ENCODE measurements at places on chromosomes 2 and 18.

GRCh38 chr18:43501099-43501498, 223.8 kb upstream of the SYT4 start:
- no peak for DNase-seq

- DNase-seq: no peak
Observed at GRCh38 chr18:56214706-56215105, 423.7 kb downstream of the TXNL1 start.

DNA sequence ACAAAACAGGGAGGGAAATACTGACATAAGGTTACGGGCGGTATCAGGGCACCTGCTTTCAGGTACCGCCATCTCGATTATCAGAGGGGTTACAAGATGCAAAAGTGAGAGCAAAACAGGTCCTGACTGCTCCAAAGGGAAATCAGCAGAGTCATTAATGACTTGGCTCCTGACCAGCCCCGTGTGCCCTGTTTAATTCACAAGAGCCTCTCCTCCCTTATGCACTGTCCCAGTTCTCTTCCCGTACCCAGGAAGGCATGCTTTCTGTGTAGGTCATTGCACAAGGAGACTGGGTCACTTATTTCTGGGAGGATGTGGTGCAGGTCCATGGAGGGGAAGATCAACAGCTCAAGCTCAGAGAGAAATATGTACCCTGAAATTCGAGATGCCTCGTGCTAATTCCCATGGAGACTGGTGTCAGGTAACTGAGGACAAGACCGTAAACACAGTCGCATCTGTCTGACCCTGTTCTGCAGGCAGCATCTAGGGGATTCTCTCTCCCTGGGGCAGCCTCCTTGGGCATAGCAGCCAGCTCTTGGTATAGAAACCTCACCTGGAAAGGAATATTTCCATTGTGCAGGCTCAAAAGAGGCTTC, 79.9 kb downstream of the HNRNPLL start:
- no peak for DNase-seq

- no peak for DNase-seq
Observed at GRCh38 chr2:12432985-12433625, 283.6 kb upstream of the TRIB2 start.

DNA sequence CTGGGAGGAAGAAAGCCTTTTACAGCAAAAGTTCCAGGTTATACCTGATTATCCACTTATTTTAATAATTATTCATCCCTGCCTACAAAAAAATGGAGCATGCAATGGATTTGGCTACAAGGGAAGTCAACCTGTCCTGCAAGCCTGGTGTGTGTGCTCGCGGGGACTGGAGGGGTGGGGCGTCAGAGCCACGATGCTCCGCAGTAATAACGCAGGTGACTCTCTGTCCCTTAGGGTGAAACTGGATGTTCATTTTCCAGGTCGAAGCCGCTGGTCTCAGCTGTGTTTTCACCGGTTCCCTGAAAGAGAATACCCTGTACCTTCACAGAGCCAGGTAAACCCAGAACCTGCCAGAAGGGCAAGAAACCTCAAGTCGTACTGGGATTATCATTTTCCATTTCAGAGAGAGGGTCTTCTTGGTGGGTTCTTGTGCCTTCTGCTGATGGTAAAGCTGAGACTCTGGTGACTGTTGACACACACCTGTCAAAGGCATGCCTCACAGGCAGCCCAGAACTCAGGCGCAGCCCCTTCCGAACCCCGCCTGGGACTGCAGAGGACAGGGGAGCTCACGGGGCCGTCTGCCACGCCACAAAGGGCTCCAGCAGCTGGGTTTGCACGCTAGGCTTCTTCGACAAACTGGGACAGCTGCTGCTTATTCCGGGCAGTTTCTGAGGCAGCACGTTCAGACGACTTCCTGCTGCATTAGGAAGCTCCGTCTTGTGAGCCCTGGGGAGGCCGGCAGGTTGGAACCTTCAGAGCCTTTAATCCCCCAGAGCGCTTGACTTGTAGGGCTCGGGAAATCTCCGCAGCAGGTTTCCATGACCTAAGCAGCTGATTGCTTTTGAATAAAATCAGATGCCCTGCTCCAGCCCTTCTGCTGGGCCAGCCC, 58.6 kb downstream of the KCNG2 start:
- no peak for DNase-seq

DNA sequence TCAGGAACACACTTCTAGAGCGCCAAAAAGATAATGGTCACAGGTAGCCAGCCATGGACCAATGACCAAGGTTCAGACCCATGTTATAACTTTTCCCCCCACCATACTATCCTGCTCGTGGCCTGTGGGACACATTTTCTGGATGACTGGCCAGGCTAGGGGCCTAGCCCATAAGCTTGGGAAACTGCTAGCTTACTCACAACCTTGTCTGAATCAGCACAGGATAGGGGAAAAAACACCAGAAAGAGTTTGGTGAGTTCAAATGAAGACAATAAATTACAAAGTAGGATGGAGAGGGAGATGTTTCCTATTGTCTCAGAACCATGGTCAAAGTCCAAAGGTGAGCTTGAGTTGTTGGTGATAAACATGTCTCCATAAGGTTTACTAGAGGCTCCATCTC, 156.3 kb upstream of the CCDC68 start:
- DNase-seq: no peak

- DNase-seq: no peak
Observed at GRCh38 chr2:108199726-108200125, 40.0 kb upstream of the SULT1C3 start.

GRCh38 chr2:26001743-26002351, 19.6 kb upstream of the KIF3C start:
- peak; percentile 84 for DNase-seq

DNA sequence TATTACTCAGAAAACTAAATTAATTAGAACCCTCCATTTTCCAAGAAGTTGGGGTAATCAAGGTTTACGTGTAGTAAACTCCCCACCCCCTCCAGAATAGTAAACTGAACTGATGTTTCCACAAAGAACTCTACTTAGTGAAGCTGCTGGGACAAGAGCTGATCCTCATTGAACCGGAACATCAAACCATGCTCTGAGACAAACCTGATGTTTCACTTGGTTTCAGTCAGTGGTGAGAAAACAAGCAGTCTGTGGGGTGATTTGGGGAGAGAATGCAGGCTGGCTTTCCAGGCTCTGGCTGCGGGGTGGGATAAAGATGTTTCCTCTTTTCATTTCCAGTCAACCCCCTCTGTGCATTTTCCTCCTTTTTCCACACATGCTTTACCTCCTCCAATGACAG, 38.2 kb downstream of the CELF4 start:
- DNase-seq: no peak

GRCh38 chr2:2085533-2085932, 245.5 kb downstream of the MYT1L start:
- no peak for DNase-seq

DNA sequence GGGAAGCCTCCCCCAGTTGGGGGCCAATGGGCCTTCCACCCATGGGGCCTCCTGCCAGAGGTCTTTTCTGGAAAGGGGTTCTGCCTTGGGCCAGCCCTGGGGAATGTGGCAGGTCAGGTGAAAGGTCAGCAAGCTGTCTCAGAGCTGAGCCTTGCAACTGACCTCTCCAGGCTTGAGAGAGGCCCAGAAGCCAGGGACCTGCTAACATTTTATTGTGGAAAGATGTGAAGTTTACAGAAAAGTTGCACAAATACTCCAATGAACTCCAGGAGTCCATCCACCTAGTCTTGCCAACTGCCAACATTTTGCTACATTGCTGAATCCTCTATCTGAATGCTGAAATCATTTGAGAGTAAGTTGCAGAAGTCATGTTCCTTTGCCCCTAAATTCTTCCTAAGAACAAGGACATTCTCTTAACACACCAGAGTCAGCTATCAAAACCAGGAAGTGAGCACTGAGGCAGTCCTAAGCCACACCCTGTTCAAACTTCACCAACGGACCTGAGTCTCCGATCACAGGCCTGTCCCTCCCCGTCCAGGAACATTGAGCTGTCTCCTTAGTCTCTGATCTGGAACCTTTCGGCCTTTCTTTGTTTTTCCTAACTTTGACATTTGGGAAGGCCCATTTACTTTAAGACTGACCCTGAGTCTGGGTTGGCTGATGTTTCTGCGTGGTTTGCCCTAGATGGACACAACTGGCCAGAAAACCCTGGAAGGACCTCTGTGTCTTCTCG, 4.0 kb downstream of the SNORC start:
- no peak for DNase-seq

DNA sequence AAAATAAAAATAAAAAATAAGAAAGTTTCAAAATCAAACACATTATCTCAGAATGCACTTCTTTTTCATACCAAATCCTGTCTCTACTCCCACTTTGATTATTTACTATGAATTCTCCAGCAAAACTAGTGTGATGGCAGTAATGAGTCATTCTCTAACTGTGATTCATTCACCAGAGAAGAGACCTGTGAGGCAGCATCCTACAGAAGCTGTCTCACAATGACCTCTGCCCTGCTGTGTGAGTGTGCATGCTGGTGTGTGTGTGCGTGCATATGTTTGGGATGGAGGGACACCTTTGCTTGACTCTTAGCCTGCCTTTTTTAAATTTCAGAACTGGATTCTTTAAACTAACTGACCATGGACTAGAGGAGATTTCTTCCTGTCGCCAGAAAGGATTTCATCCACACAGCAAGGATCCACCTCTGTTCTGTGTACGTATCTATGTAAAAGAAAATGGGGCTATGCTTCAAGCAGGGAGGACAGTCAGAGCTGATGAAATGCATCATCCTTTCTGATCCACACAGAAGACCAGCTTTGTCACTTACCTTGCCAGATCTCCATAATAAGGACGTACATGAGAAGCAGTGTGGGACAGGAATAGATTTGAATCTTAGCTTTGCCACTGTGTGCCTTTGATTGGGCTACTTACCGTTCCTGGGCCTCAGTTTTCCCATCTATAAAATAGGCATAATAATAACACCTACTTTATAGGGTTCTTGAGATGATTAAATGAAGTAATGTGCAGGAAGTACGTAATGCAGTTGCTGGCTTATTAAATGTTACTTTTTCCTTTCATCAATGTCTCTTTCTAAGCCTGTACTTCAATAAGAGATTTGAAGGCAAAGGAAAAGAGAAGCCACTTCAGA, 31.2 kb downstream of the STAMBP start:
- DNase-seq: no peak

DNA sequence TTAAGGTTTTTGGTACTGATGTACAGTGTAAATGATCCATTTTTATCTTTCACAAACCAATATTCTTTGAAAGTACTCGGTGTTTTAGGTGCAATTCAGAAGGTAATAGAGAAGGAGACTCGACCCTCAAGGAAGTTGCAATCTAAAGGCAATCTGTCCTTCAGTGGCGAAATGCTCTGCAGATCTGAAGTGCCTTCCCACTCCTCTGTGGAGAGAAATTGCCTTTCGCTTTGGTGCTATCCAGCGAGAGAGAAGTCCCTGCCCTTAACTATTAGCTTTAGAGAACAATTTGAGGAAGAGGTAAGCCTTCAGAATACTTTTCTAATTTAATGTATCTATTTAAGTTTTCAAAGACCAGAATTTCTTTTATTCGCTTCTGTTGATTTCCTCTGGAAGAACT, 371.8 kb upstream of the FANCL start:
- no peak for DNase-seq

DNA sequence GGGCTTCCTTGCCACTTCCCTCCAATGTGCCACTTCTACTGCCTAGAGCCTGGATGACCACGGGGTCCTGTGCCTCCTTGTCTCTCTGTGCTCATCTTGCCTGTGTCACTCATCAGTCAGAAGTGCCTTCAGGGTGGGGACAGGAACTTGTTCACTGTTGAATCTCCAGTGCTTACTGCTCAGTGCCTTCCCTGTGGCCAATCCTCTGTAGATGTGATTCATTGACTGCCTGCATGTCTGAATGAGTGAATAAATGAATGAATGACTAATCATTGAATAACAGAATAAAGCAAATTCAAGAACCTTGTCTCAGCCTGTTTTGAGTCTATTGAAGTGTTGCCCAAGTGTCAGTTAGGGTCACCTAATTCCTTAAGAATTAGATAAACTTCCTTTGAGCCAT, 42.3 kb upstream of the FAM136A start:
- no peak for DNase-seq

- no peak for DNase-seq
Observed at GRCh38 chr2:190578158-190579057, 43.9 kb upstream of the NEMP2 start.

- DNase-seq: no peak
Observed at GRCh38 chr2:157559061-157559460, 69.6 kb downstream of the ACVR1C start.

- no peak for DNase-seq
Observed at GRCh38 chr2:229335877-229336346, 64.8 kb upstream of the PID1 start.

DNA sequence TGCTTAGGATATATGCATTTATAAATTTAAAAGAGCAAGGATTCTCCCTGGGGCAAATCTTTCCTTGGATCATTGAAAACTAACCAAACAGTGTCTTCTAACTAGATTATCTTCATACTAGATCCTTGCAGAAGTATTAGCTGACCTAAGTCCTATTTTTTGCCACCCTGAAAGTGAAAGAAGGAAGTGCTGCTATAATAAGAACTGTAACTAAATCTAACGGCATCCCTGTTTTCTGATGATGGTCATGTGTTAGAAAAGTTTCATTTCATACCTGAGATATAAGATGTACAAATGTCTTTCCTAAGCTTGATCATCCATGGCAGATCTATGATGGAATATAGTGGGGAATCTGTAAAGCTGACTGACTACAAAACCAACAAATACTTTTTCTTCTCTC, 102.7 kb downstream of the MAP2 start:
- peak; percentile 40 for DNase-seq

DNA sequence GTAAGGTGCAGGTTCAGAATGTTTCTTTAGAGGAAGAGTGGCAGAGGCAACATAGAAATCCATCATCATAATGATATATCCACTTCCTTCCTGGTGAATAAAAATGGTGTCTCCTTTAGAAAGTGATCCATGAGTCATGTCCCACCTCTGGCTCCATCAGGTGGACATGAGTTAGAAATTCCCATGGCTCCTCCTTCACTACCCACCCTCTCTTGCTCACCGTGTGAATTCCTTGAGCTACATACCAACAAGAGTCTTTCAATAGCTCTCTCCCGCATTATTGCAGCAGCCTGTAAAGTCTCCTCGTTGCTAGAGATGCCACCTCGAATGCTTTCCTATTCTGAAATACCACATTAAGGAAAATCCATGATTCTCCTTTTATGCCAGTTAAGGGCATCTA, 317.6 kb downstream of the LNPK start:
- DNase-seq: no peak

GRCh38 chr2:20583425-20583881, 67.4 kb downstream of the HS1BP3 start:
- no peak for DNase-seq

DNA sequence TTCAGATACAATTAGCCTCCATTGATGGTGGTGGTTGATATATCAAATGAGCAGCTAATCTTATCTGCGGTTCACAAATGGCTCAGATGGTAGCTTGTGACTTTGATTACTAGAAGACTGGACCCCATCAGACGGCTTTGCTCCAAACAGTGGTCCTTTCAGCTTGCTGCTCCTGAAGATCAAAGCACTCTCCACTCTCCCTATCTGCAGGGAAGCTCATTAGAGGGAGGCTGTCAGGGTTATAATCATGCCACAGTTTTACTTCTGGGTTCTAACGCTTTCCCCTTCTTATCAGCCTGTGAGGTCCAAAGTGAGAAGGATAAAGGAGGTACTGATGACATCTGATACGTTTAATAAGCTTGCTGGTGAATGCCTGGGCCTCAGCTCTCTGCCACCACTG, 247.1 kb upstream of the NT5C1B start:
- no peak for DNase-seq

- no peak for DNase-seq
Observed at GRCh38 chr2:12606472-12607000, 110.2 kb upstream of the TRIB2 start.
